ENCODE measurements at places on chromosomes 3 and 15. TPM values are rescaled to one million over a fixed set of nuclear protein-coding genes. Genes with fewer than 3 reads are reported as not detected.

- no peak overlapping the region for H3K27ac ChIP-seq
- H3K36me3 ChIP-seq = no peaks in the 10 kb centered on the region
- peaks cover 16% of the 10 kb centered on the region for H3K4me1 ChIP-seq
- no peak overlapping the region for H3K4me3 ChIP-seq
- H3K27me3 ChIP-seq = no peaks in the 10 kb centered on the region
Measured at GRCh38 chr15:92848852-92849598, 51.1 kb upstream of the CHD2 start.

The PPP1R14D gene
- total RNA-seq = not detected

- H3K36me3 ChIP-seq = no peaks in the 10 kb centered on the region
- no peaks in the 10 kb centered on the region for H3K27me3 ChIP-seq
- no peaks in the 10 kb centered on the region for H3K4me1 ChIP-seq
- DNase-seq = no peak
- H3K4me3 ChIP-seq = no peak overlapping the region
Measured at GRCh38 chr3:39313289-39313688, 16.2 kb upstream of the CCR8 start.

- H3K27me3 ChIP-seq = peaks cover 11% of the 10 kb centered on the region
- H3K4me1 ChIP-seq = peaks cover 30% of the 10 kb centered on the region
- no peak for DNase-seq
- H3K27ac ChIP-seq = no peak overlapping the region
- H3K36me3 ChIP-seq = no peaks in the 10 kb centered on the region
- H3K4me3 ChIP-seq = no peak overlapping the region
Measured at GRCh38 chr3:155742349-155742965, 2.4 kb downstream of the PLCH1 start.

The CLASP2 gene
- total RNA-seq = 44.8 TPM

DNA sequence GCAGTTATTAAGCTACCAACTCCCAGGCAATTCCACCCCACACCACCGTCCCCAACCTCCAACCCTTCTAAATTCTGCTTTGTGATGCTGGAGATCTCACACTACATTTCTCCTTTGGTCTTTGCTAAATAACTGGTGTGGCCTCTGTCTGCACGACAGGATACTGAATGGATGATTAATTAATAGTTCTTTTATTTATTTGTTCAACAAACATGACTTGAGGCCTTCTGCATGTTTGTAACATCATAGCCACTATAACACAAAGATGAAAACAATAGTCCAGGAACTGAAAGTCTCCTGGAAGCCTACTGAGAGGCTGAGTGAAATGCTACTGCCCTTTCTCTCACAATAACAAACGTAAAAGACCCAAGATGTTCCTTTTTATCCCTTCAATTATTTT, 609.5 kb upstream of the UBE2E2 start:
- H3K4me1 ChIP-seq = no peaks in the 10 kb centered on the region
- no peak overlapping the region for H3K4me3 ChIP-seq
- no peaks in the 10 kb centered on the region for H3K36me3 ChIP-seq
- no peak for DNase-seq

DNA sequence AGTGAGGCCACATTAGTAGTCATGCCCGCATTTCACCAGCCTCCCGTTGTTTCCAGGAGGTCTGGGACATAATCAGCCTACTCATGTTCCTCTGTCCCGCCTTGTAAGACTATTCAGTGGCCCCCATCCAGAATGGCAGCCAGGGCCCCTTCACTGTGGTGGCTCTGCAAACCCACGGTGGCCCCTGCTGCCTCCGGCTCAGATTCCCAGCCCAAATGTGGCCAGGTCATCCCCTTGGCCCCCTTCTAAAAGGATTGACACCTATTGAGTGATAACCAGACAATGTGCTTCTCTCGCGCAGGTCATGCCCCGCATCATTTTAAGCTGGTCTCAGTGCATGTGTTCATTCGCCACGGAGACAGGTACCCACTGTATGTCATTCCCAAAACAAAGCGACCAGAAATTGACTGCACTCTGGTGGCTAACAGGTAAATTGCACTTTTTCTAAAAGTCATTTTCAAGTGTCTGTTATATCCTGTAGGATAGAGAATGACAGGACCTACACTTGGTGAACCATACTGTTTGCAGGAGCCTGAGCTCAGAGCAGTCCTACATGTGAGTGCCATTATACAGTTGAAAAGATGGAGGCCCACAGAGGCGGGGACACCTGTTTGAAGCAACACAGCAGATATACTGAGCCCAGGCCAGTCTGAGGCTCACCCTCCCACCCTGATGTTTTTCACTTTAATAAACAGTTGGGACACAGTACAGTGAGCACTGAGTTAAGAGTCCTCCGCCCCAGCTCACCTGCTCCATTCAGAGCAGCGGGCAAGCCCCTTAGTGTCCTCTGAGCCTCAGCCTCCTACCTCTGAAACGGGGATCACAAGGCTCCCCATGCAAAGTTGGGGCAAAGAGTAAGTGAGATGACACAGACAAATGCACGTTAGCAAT, 47.7 kb downstream of the PXYLP1 start:
- H3K27me3 ChIP-seq = no peaks in the 10 kb centered on the region
- peaks cover 14% of the 10 kb centered on the region for H3K4me1 ChIP-seq
- H3K4me3 ChIP-seq = no peak overlapping the region
- H3K36me3 ChIP-seq = peaks cover 3% of the 10 kb centered on the region

The OR5K2 gene
- not detected for total RNA-seq

All from suprapubic skin (tissue), 4 donors.